ENCODE measurements at places on chromosomes 7 and 10.

DNA sequence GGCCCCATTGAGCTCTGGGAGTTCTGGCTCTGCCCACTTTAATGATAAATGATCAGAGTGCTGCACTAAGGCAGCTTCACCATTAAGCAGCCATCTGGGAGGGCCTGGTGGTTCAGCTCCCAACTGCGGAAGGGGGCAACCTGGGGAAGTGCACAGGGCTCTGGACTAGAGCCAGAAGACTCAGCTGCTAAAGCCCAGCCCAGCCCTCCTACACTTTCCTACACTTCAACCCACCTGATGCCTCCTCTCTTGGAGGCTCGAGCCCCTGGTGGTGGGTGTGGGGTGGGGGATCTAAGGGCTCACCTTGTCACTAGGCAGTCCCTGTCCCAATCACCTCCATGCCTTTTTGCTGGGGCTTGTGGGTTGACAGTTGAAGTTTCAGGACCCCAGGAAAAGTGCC, 60.6 kb upstream of the ANTXRL start:
- no peak for DNase-seq

GRCh38 chr7:150734254-150734653, 3.0 kb upstream of the GIMAP5 start:
- DNase-seq = no peak

DNA sequence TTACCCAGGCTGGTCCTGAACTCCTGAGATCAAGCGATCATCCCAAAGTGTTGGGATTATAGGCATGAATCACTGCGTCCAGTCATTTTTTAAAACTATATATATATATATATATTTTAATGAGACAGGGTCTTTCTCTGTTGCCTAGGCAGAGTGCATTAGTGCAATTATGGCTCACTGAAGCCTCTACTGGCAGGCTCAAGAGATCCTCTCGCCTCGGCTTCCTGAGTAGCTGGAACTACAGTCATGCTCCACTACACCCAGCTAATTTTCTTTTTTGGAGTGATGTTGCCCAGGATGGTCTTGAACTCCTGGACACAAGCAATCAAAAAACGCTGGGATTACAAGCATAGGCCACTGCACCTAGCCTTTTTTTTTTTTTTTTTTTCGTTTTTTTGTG, 55.3 kb upstream of the KAT6B start:
- DNase-seq = no peak

GRCh38 chr10:121157998-121158397, 306.8 kb downstream of the WDR11 start:
- no peak for DNase-seq

- no peak for DNase-seq
Observed at GRCh38 chr10:6162589-6163356, 40.0 kb upstream of the PFKFB3 start.

Data from NCI-H748 treated with DMSO at 0.1 percent for 48 hours (cell line).